ENCODE measurements at places on chromosomes 5 and 9.

- no peak for DNase-seq
Observed at GRCh38 chr5:155064580-155064979, 51.0 kb downstream of the KIF4B start.

- no peak for DNase-seq
Observed at GRCh38 chr5:58622936-58623871, 40.3 kb downstream of the RAB3C start.

GRCh38 chr5:133113331-133114061, 61.7 kb downstream of the HSPA4 start:
- DNase-seq: no peak

- no peak for DNase-seq
Observed at GRCh38 chr5:110751902-110752762, 13.3 kb downstream of the SLC25A46 start.

DNA sequence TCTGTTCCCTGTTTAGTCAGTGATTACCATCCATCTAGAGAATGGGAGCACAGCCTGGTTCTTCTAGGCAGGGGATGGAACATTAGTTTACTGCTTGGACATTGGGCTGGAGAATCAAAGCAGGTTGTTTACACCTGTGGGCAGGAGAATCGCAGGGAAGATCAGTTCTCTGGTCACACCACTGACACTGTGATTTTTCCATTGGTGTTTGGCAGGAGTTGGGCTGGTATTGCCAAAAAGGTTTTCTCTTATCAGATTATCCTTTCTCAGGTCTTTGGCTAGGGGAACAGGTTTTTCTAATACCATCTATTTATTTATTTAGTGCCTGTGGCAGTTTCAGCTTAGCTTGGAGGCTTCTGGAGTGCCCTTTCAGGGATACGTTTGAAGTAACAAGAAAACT, 219.3 kb upstream of the GRIN3A start:
- DNase-seq: no peak

GRCh38 chr9:90861826-90862740, 60.5 kb downstream of the SYK start:
- no peak for DNase-seq

DNA sequence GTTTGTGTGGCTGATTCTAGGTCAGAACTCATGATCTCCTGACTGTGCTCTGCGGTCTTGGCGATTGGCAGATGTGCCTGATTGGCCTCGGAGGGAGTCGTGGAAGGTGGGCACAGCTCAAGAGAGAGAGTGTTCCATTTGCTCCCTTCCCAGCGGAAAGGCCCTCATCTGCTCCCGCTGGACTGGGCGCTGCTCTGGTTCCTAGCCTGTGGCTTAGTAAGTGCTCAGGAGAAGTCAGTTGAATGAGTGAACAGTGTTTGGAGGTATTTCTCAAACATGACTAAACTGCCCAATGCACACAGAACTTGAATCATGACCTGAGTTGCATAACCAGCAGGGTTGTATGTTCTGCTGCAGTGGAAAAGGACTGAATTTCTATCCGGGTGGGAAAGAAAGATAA, 120.2 kb upstream of the PITX1 start:
- no peak for DNase-seq

DNA sequence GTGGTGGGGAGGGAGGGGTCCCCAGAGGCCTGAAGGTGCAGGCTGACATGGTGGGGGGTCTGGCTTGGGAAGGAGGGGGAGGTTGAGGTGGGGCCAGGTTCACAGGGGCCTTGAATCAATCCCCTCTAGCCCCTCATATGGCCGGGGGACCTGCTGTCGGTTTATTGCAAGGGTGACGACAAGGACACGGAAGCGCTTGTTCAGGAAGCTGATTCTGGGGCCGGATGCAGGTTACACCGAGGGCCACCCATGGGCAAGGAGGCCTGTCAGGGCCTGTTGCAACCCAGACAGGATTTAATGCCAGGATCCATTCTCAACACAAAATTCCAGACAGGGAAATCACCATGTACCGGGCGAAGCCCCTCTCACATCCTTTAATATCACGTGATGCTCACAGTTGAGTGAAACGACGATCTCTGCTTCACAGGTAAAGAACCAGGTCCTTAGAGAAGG, 41.6 kb upstream of the SYNPO start:
- no peak for DNase-seq

DNA sequence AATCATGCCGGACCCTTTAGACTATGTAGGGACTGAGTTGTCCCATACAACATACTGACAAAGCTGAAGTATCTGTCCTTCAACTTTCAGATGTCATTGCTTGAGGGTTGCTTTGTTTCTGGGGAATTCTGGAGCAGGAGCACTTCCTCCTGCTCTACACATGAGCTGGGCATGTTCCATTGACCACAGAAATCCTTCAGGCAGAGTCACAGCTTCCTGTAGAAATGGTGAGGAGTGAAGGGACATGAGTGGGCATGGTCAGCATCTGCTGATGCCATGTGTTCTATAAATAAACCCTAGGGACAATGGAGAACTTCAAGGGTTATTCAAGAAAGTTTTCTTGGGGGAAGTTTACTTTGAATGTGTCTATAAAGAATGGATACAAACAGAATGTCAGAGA, 296.6 kb upstream of the FBXL7 start:
- no peak for DNase-seq

GRCh38 chr5:170681013-170681433, 102.5 kb upstream of the GABRP start:
- peak; percentile 47 for DNase-seq

GRCh38 chr5:112653638-112654205, 84.0 kb upstream of the APC start:
- no peak for DNase-seq

DNA sequence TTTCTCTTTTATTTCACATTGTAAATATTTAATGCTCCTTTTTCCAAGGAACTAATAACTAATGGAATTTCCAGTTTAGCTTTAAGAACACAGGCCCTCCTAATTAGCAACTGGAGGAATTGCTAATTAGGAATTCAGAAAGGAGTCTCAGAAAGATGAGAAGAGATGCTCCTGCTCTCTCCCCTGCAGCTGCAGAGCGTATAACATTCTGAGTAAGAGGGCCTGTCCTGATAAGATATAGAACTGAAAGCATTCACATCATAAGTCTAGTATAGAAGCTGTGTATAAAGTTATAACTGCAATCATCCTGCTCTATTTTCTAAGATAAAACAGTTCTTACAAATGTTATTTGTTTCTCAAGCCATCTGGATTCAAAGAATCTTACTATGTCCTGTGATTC, 83.2 kb downstream of the DTWD2 start:
- no peak for DNase-seq

GRCh38 chr9:108972626-108973209, 38.5 kb downstream of the ABITRAM start:
- peak; percentile 6 for DNase-seq

- no peak for DNase-seq
Observed at GRCh38 chr5:159444441-159445082, 114.3 kb upstream of the IL12B start.

- DNase-seq: no peak
Observed at GRCh38 chr5:115306011-115306536, 9.6 kb upstream of the CCDC112 start.

DNA sequence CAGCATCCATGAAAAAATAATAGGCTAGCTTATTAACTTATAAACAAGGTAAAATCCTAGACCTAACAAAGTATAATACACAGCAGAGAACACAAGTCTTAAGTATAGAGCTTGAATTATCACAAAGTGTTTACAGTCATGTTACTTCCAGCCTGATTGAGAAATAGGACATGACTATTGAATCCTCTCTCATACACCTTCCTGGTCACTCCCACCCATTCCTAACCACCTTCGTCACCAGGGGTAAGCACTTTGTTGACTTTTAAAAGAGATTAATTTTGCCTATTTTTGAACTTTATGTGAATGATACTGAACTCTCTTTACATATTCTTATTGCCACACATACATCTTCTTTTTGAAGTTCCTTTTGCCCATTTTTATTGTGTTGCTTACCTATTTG, 325.8 kb downstream of the PJA2 start:
- no peak for DNase-seq

DNA sequence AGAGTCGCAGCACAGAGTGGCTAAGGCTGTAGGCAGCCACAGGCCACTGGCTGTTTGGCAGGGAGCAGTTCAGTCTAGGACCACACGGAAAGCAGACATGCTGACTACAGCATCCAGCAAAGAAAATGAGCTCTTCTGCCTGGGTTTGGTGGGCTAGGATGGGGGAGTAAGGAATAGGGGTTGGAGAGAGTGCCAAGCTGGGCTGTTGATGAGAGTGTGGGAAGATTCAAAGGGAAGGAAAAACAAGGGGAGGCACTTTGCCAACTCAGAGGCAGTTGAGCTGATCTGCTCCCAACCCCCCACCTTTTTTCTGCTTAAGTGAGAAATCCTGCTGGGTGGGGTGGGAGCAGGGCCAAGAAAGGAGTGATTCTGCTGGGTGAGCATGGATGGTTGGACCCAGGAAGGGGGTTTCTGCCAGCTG, 35.9 kb downstream of the SVEP1 start:
- DNase-seq: peak; percentile 61

DNA sequence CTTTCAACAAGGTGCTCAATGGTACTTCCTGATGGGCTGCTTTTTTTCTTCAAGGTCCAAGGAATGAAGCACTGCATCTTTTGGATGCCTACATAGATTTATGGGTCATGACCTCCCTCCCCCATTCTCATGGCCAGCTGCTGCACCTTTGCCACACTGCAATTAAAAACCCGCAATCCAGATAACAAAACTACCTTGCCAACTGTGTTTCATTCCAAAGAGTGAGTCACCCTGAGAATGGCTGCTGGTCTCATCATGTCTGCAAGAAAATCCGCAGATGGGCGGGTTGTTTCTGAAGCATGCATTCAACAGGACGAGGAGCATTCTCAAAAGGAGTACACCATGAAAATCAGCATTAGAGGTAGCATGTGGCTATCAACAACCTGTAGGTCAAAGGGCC, 139.8 kb downstream of the ELAVL2 start:
- no peak for DNase-seq

DNA sequence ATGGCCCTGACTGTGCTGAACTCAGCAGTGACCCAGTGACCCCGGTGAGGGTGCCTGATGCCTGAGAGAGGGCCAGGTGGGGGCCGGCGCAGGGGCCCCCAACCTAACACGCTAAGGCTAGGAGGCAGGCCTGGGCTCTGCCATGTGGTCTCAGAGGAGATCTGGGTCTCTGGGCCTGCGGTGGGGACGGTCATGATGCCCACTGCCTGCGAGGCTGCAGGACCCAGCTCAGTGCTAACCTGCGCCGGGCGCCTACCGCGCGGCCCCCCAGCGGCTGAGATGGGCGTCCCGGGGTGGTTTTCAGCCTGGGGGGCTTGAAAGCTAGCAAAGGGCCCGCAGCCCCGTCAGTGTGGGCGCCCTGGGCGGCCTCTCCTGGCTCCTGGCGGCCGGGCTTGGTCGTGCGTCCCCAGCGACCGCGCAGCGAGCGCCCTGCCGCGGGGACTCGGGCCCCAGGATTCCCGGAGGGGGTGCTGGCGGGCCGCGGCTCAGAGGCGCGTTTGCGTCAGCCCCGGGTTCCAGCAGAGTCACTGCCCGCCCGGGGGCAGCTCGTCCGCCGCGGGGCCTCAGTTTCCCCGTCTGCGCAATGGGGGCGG, 2.5 kb downstream of the EGFL7 start:
- DNase-seq: no peak

DNA sequence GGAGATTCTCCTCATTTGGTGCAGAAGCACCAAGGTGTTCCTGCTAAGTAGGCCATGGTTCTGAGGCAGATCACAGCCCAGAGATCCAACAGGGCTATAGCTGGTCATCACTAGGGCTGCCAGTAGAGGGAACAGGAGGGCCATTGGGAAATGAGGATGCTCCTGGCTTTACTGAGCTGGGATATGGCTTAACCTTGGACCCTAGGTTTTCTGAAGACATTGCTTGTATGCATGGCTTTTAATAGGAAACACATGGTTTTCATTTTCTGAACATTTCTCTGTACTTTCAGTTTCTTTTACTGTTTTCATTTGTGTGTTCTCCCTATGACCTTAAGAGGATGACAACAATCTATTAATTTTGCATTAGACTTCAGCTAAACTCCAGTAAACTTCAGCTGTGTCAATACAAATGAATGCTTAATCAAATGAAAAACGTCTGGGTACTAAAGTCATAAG, at the start of gene IFNW1:
Gene IFNW1 (minus strand): TSS at position 406 of the 456 bp plus-strand sequence. CDS start 262 bp downstream, at position 144.
- peak; percentile 41 for DNase-seq

GRCh38 chr5:139669662-139670368, 21.7 kb downstream of the CXXC5 start:
- no peak for DNase-seq

DNA sequence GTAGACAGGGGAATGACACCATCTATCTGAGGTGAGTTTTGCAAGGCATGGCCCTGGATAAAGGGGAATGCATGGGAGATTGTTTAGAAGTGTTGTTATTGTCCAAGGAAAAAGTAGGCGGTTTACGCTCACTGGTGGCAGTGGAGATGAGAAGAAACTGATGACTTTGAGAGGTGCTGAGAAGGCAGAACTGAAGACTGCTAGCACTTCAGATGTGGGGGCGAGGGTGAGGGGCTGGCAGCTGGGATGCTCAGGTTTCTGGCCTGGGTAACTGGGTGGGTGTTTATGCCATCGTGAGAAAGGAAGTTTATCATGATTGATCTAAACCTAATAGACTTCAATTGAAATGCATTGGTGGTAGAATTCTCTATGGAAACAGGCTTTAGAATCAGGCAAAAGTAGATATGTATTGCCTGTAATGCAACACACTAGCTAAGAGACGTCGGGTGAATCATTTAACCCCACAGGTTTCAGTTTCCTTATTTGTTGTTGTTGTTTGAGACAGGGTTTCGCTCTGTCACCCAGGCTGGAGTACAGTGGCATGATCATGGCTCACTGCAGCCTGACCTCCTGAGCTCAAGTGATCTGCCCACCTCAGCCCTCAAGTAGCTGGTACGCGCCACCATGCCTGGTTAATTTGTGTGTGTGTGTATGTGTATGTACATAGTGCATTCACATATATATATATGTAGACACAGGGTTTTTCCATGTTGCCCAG, 123.5 kb downstream of the SLC24A2 start:
- no peak for DNase-seq

DNA sequence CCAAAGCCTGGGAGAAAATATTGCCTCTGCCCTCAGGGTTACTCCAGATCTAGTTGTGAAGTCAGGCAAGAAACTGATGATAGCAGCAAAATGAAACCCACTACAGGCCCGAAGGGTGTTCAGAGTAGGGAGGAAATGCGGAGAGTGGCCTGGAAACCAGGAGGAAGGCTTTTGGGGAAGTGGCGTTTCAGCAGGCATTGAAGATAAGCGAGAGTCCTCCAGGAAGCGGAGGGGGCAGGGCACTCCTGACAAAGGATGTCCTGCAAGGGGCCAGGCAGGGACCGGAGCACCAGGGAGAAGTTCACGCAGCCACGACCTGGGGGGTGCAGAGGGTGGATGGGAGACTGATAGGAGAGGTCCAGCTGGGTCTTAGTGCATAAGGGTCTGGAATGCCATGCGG, 7.8 kb upstream of the FOXI1 start:
- DNase-seq: no peak

DNA sequence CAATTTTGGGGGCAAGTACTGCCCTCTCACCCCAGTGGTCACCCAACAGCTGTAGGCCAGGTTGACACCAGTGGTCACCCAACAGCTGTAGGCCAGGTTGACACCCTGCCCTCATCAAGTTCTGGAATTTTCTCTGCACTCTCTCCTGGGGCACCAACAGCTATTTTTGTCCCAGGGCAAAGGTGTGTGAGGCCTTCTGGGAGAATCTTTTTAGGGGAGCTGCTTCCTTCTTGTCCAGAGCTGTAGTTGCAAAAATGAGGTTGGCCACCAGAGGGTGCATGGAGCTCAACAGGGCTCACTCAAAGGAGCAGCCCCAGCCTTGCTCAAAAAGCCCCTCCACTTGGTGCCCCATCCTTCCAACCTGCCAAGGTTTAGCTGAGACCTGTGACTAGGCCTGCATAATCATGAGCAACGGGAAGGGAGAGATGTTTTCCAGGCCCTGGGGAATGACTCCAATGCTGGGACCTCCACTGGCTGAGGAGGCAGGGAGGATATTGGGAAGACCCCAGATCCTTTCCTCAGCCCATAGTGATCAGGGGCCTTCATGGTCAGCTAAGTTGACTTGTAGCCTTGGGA, 10.6 kb upstream of the P4HA2 start:
- DNase-seq: peak; percentile 68
